ENCODE measurements at places on chromosomes 1 and 21. TPM values are rescaled to one million over a fixed set of nuclear protein-coding genes. Genes with fewer than 3 reads are reported as not detected.

Gene BEND5
- total RNA-seq, result not detected

Gene OPTC
- not detected for total RNA-seq

Gene FGGY
- 19.2 TPM for total RNA-seq

Gene HES3
- total RNA-seq, result not detected

Gene TSPAN1
- total RNA-seq, result 1.6 TPM

Gene KCNN3
- 0.13 TPM for total RNA-seq

Gene ECM1
- 22.4 TPM for total RNA-seq

Gene SLC6A17
- total RNA-seq, result 1.6 TPM

Gene KCNH1
- total RNA-seq, result not detected

Gene BLACAT1
- total RNA-seq, result not detected

Gene NBPF4
- total RNA-seq, result not detected

Gene DEPDC1
- 20.5 TPM for total RNA-seq

Gene CD2
- total RNA-seq, result not detected

Gene C4BPA
- not detected for total RNA-seq

Gene RHBDL2
- total RNA-seq, result 0.79 TPM

Gene MEX3A
- 0.50 TPM for total RNA-seq

Gene TBX19
- 0.75 TPM for total RNA-seq

Gene CENPF
- total RNA-seq, result 35.3 TPM

Gene SLC26A9
- not detected for total RNA-seq

Gene ZNF697
- 5.6 TPM for total RNA-seq

Gene FCMR
- total RNA-seq, result 0.12 TPM

Gene HRNR
- total RNA-seq, result not detected

Gene CFAP298
- 31.3 TPM for total RNA-seq

Gene KRTAP7-1
- total RNA-seq, result not detected

Gene IL6R
- 22.7 TPM for total RNA-seq

Gene ADGRB2
- 4.0 TPM for total RNA-seq

Gene CHI3L1
- total RNA-seq, result 0.06 TPM

Gene ANKRD35
- 8.5 TPM for total RNA-seq

Gene TRIM67
- under 0.01 TPM for total RNA-seq

Gene KLF17
- total RNA-seq, result 0.26 TPM

Gene FAM131C
- 0.53 TPM for total RNA-seq

Gene SMCP
- not detected for total RNA-seq

Gene CTSE
- not detected for total RNA-seq

Gene GATAD2B
- 4.7 TPM for total RNA-seq

Gene S100A8
- not detected for total RNA-seq

Gene KCNC4
- total RNA-seq, result 1.1 TPM

Gene KHDC4
- total RNA-seq, result 27.4 TPM

Gene RGS13
- not detected for total RNA-seq

Gene RGSL1
- total RNA-seq, result not detected

Gene PTGS2
- 32.6 TPM for total RNA-seq

Gene EXO1
- 6.3 TPM for total RNA-seq

Gene TRAF3IP3
- total RNA-seq, result not detected

Gene MAP3K21
- not detected for total RNA-seq
